Panc1 (cell line): ENCODE measurements at places on chromosomes 6 and 20.

DNA sequence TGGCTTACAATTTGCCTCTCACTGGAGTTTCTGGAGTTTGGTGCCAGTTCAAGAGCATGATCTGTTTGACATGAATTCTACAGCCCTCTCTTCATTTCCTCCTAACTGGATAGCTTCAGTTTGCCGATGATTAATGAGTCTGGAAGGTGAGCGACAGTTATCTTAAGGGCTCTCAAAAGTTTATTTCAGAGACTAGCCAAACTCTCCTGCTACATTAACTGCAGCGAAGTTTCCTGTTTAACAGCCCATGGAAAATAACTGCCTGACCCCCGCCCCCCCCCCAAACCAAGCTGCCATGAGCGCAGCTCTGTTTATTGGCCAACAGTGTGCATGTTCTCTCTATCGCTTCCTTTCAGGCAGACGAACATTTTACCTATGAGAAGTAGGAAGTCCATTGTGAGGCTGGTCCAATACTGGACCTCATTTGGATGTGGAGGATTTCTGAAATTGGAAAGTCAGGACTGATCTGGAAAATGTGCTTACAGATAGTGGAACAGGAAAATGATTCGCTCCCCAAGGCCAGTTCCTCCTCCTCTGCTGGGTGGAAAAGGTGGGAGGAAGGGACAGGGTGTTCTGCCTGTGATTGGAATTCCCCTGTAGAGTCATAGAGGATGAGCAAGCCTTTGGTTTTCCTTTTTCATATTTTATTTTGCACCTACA is 522.2 kb upstream of the JAG1 start:
- DNase-seq, result no peak

GRCh38 chr20:34983995-34984735 is 28.5 kb downstream of the MYH7B start:
- DNase-seq, result no peak

DNA sequence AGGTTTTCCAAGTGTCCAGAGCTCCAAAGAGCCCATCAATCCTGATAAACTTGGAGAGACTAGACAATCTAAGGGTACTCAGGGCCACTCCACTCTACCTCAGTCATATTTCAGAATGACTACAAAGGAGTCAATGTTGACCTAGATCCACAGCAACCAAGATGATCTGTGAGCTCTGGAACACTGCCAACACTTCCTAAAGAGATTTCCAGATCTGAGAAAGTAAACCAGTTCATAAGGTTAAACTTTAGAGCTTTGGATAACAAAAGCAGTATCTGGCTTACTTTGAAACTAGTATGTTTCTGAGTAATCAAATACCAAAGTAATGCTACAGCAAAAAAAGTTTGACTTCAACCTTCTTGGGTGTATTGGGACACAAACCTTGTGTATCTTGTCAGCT is 122.7 kb downstream of the BTBD9 start:
- no peak for DNase-seq

DNA sequence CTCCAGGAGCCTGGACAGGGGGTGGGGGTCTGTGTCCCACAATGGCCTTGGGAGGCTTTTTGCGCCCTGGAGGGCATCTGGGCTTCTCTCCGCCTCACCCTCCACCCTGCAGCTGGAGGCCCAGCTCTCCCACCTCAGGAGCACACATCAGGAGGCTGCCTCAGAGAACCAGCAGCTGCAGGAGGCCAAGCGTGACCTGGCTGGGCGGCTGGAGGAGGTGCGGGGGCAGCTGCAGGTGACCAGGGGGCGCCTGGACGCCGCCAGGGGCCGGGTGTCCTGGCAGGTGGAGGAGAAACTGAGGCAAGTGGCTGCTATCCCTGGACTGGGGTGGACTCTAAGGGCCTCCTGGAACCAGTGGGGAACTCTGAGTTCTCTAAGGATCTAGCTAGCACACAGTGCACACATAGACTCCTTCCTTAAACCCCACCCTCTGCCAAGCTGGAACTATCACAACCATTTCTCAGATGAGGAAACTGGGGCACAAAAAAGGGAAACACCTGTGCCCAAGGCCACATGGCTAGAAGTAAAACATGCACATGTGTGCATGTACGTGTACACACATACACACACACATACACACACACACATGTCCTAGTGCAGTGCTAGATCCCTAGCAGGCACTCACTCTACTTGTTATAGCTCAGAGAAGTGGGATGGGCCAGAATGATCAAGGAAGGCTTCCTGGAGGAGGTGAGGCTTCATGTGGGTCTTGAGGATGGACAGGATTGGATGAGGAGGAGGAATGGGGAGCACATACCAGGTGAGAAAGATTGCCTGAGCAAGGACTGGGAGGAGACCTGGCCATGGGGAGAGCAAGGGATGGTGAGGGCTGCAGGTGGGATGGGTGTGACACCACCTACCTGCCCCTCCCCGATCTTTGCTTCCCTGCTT is 22.9 kb downstream of the RAB44 start:
- DNase-seq, result no peak

GRCh38 chr6:165728216-165728615 is 65.2 kb upstream of the PDE10A start:
- DNase-seq, result no peak

GRCh38 chr6:4435981-4436445 is 300.6 kb upstream of the ECI2 start:
- DNase-seq, result no peak

GRCh38 chr6:33824461-33825154 is 20.8 kb upstream of the MLN start:
- DNase-seq, result no peak

DNA sequence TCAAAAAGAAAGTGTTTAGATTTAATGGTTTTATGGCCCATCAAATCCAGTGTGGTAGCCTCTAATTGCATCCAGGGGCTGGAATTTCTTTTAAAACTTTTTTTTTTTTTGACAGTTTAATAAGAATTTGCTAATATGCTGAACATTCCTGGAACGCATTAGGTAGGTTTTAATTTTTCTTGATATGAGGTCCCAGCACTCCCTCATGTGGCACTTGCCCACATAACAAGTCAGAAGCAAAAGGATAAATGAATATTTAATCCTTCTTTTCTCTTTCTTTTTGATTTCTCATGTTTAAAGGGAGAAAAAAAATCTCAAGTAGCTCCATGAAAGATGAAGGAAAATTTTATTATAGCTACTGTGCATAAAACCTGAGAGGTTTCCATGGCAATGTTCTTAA is 13.5 kb downstream of the HAO1 start:
- DNase-seq, result no peak

DNA sequence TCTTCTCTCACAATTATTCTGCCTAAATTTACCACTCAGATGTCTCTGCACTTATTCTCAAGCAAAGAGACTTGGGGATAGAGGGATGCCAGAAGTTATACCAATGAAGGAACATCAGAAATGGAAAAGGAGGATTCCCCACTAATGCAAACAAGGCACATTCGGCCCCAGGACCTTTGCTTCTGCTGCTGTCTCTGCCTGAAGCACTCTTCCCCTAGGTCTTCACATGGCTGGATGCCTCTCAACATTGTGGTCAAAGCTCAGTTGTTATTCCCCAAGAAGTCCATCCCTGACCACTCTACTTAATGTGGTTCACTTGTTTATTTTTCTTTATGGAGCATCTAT is 508.7 kb downstream of the DOK5 start:
- DNase-seq, result no peak

GRCh38 chr20:49460916-49461315 is 21.6 kb downstream of the KCNB1 start:
- no peak for DNase-seq

GRCh38 chr6:63734923-63735322 is 99.3 kb downstream of the PHF3 start:
- no peak for DNase-seq

GRCh38 chr20:37668166-37668565 is 25.7 kb upstream of the CTNNBL1 start:
- no peak for DNase-seq

DNA sequence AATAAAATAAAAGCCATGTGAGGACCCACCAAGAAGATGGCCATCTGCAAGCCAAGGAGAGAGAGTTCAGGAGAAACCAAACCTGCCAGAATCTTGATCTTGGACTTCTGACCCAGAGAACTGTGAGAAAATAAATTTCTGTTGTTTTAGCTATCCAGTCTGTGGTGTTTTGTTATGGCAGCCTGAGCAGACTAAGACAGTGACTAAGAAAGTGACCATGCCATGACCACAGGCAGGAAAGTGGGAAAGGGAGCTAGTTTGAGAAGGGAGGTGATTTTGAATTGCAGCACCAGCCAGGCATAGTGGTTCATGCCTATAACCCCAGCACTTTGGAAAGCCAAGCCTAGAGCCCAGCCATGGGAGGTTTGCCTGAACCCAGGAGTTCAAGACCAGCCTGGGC is 21.9 kb upstream of the C6orf62 start:
- DNase-seq, result no peak

DNA sequence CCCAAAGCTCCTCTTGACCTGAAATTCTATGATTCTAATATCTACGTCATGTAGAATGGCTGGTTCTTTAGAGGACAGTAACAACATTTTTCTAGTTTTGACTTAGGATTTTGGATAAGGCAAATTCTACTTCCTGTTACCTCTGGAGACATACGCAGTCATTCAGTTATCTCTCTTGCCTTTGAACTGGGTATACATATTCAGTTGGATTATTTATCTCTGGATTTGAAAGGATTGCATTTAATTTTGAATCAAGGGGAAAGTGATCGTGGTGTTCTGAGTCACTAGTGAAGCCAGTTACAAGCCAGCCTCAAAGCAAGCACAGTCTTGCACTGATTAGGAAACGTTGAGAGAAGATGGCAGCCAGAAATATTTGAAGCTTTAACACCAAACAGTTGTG is 35.3 kb upstream of the BCAS1 start:
- no peak for DNase-seq

DNA sequence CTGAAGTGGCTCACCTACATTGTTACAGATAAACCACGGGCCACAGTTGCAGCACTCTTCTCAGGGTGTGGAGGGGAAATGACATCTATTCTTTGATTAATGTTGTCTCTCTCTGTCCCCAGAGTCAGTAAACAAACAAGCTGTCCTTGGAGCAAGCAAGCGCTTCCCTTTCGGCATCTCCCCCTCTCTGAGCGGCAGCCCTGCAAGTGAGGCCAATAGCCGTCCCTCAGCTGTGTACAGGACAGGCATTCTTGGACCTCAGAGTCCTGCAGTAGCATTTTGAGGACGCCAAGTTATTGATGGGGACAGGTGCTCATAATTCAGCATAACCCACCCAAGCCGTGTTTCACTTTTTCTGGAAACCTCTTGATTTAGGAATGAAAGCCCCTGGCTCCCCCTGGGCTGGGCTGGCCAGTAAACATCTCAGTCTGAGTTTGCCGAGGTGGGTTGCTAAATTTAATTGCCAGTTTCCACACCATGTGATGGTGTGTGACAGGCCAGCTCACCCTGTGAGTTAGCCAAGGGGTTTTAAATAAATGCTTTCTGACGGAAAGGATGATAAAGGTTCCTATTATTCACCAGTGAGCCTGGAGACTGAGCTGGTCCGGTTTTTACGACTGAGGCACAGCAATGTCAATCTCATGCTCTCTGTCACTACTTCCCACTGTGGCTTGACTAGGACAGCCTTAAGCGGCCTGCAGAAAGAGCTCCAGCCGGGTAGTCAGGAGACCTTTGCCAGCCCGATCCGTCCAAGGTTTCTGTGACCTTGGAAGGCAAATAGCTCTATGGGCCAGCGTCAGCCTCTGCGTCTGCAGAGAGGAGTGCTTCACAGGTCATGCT is 214.8 kb upstream of the RREB1 start:
- DNase-seq, result no peak

- no peak for DNase-seq
These were observed 783.0 kb downstream of the TENT5A start for GRCh38 chr6:80969439-80969838.

DNA sequence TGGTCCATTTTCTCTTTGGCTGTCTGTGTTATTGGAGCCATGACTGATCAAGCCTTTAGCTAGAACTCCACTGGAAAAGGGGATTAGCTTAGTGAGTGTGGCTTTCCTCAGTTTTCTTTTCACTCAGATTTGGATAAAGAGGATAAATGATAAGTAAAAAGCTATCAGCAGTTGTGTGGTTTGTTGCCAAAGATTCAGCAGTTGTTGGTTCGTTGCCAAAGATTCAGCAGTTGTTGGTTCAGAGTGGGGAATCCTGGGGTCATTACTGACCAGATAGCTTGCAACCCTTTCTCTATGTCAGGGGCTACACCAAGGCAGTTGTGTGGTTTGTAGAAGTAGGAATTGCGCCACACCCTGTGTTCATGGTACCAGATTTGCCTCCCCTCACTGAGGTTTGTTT is 107.7 kb upstream of the SCP2D1 start:
- DNase-seq, result no peak

DNA sequence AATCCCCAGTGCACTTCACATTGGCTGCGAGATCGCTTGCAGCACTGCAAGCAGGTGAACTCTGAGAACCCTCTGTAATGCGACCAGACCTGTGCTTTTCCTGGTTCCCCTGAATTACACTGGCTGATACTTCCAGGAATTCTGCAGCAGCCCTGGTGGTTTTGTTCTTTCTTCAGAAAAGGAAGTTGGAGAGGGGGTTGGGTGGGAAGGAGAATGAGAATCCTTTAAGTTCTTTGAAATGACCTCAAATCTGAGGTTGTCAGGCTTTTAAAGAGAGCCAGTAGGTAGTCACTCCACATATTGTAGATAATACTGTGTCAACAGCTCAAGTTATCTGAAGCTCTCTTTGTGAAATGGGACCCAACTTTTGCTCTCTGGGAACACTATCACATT is 62.4 kb downstream of the GCNT2 start:
- DNase-seq, result no peak

GRCh38 chr6:21375151-21376116 is 218.1 kb upstream of the SOX4 start:
- DNase-seq, result no peak

- DNase-seq, result no peak
These were observed 20.0 kb upstream of the TXLNB start for GRCh38 chr6:139311831-139312230.

DNA sequence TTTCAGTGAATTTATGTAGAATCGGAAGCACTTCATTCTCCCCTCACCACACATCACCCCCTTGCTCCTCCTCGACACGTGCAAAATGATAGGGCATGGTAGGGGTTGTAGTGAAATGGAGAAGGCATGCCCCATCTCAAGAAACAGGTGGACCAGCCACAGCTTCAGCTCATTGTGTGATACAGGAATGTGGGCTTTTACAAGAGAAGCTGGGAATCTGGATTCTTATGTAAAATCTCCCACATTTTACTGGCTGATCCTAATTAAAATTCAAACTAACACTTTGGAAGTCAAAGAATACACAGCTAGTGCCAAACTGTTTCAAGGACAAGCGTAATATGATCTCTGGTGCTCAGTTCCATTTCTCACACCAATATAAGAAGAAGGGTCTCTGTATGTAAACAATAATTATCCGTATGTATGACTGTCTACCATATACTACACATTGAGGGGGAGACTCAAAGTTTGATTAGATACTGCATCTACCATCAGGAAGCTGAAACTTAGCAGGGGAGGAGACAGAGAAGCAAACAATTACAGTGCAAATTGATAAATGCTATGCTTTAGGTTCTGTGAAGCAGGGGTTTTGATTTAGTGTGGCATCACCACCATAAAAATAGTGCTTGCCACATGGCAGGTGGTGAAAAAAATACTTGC is 24.3 kb upstream of the KIAA0408 start:
- no peak for DNase-seq

DNA sequence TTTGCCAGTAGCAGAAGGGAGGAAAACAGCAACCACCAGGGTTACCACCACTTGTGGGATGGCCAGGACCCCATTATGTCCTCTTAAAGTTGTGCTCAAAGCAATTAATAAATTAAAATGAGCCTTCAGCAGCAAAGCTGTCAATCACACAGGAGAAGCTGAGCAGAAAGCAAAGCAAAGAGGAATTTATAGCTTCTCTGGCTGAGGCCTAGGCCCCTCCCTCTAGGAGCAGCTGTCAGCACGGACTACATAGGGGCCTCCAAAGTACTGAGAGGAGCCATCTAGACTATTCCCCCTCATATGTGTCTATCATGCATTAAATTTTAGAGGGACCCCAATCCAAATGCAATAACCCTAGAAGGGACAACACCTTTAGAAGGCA is 6.4 kb downstream of the CCND3 start:
- DNase-seq, result no peak
